ENCODE measurements at places on chromosomes 3 and 15.

GRCh38 chr15:77373441-77373840, 46.5 kb downstream of the PEAK1 start:
- DNase-seq: no peak

DNA sequence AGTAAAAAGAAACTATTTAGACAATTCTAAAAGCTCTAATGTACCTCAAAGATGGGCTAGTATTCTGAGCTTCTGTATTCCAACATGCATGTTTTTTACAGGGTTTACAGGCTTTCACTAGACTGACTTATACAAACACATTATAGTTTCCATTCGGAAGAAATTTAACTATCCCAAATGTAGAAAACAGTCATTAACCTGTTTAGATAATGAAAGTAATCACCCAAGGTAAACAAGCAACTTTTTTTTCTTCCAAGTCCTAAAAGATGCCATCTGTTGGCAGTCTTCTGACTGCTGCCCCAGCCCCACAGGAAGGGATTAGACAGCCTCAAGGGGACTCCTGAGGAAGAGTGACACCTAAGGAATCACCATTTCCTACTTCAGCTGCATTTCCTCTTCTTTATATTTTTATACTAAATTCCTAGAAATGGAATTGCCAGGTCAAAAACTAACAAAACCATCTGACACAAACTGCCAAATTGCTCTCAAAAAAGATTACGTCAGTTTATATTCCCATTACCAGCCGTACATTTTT, 25.5 kb downstream of the SIN3A start:
- DNase-seq: peak; percentile 37

DNA sequence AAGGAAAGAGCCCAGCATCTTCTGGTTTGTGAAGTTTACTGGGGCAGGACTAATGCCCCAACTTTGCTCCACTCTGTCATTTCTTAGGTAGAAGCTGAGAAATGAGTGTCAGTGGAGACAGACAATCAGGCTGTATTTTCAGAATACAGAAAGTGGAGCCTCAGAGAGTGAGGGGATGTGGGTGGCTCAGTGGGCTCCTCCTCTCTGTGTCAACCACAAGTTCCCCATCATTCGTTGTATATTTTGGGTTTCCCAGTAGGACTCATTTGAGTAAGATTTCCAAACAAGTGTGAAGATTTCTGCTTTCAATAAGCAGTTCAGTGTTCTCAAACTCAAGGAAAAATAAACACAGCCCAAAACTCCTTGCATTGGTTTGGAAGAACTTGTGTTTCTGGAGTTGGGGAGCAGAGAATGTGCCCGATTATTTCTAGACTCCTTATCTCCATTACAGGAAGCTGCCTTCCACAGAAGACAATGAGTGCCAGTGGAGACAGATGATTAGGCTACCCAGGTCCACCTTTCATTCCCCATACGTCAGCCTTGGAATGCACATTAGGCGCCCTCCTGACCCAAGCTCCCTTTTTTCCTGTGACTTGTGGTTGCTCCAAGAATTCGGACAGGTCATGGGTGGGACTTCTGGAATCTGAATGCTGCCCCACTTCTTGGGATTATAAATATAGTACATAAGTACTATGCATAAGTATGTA, 792.1 kb upstream of the LMCD1 start:
- no peak for DNase-seq

- no peak for DNase-seq
Measured at GRCh38 chr3:122299872-122300460, 25.1 kb upstream of the CSTA start.

GRCh38 chr3:172673210-172673679, 37.6 kb downstream of the NCEH1 start:
- no peak for DNase-seq

DNA sequence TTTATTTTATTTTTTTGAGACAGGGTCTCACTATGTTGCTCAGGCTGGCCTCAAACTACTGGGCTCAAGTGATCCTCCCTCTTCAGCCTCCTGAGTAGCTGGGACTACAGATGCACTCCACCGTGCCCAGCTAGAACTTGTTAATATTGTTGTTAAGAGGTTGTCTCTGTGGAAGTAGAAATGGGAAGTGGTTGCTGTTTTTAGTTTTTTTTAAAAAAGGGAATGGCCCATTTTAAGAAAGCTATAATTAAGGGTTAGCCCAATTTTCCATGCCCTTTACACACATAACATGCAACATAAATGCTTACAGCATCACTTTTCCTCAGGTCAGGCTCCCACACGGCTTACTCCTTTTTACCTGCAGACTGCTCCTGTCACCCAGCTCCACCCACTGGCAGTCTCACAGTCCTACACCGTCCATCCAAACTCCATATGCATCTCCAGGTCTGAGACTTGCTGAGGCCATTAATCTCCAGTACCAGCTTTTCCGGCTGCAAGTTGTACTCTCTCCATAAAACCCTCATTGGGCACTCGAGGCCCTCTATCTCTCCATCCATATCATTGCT, 19.8 kb downstream of the MORC1 start:
- DNase-seq: no peak

- DNase-seq: no peak
Measured at GRCh38 chr3:105197863-105198262, 168.8 kb upstream of the ALCAM start.

- DNase-seq: no peak
Measured at GRCh38 chr3:8952130-8952529, 11.1 kb downstream of the RAD18 start.

GRCh38 chr15:59618406-59618805, 6.8 kb downstream of the GCNT3 start:
- no peak for DNase-seq

- DNase-seq: no peak
Measured at GRCh38 chr3:139199421-139200010, 144.3 kb upstream of the MRPS22 start.

DNA sequence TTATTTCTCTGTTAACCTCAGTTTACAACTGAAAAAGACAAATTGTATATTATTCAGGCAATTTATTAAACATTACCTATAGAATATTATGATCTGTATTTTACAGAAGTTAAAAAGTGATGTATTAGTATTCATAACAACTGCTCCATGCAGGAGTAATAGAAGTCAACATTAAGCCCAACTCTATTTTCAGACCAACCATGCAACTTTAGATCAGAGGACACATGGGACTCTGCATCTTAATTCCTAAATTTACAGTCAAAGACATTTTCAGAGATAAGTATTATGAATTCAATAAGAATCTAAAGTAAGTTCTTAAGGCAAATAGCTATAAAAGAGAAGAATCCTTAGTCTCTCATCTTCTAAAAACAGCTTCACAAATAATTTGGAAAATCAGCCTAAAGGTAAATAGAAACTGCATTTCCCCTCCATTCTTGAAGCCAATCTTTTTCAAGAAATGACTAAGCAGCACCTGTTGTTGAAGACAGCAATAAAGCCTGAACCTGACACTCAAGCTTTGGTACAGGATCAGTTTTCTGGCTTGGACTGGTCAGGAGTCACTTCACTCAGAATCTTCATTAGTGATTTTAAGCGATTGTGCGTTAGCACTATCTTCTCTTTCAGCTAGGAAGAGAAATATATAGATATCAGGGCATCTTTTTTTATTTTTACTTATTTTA, 23.0 kb downstream of the OIP5 start:
- no peak for DNase-seq

DNA sequence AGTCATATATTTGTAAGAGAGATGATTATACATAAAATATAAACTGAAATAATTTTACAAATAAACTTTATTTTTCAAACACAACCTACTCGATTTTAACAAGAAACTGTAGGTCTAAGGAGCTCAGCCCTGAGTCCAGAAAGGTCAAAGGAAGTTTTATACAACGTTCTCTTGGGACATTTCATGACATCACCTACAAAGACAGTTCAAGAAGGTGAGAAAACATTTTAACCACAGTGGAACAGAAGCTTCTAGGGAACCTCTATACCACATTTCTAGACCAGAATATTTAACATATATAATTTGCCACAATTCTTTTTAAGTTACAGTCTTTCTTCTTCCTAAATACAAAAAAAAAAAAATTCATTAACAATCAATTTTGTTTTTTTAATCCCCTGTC, 40.1 kb downstream of the CBLB start:
- no peak for DNase-seq

GRCh38 chr3:160771811-160772459, 15.9 kb downstream of the PPM1L start:
- DNase-seq: no peak

DNA sequence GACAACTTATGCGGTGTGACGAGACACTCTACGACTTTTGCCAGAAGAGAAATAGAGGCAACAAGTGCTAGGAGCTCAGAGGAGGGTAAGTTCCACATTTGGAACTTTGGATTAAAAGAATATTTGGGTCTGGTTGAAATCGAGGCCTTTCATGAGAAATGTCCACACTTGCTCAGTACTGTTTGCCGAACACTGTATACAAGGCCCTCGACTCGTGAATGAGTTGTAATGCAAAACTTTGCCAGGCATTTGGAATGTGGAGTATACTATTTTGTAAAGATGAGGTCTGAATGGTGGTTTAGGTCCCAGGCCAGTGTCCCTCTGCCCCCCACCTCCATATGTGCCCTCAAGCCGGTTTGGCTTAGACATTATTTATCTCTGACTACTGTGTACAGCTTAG, 73.9 kb downstream of the IGF1R start:
- DNase-seq: no peak

DNA sequence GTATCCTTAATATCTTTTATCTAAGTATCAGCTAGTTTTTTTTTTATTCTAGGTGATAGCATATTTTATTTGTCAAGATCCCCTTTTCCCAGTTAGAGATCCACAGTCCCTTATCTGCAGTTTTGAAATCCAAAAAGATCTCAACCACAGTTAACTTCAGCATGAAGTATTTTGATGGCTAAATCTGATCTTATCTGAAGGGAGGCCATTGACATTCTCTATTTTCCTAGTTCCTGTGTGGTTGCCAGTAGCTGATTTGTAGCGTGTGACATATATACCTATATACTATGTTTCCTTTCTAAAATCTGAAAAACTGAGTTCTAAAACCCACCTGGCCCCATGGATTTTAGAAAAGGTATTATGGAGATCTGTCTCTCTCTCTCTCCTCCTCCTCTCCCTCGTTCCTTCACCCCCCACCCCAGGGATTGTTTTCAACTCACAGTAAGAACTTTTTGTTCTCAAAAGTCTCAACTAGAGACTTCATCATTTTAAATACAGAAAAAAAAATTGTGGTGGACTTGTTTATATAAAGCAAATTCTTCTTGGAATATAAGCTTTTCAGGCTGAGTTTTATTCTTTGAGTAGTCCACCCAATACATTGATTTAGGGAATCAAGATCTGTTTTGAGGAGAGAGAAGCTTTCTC, 12.3 kb downstream of the TCF12 start:
- DNase-seq: no peak

GRCh38 chr15:66701422-66702034, 508 bp upstream of the SMAD6 start:
- no peak for DNase-seq

DNA sequence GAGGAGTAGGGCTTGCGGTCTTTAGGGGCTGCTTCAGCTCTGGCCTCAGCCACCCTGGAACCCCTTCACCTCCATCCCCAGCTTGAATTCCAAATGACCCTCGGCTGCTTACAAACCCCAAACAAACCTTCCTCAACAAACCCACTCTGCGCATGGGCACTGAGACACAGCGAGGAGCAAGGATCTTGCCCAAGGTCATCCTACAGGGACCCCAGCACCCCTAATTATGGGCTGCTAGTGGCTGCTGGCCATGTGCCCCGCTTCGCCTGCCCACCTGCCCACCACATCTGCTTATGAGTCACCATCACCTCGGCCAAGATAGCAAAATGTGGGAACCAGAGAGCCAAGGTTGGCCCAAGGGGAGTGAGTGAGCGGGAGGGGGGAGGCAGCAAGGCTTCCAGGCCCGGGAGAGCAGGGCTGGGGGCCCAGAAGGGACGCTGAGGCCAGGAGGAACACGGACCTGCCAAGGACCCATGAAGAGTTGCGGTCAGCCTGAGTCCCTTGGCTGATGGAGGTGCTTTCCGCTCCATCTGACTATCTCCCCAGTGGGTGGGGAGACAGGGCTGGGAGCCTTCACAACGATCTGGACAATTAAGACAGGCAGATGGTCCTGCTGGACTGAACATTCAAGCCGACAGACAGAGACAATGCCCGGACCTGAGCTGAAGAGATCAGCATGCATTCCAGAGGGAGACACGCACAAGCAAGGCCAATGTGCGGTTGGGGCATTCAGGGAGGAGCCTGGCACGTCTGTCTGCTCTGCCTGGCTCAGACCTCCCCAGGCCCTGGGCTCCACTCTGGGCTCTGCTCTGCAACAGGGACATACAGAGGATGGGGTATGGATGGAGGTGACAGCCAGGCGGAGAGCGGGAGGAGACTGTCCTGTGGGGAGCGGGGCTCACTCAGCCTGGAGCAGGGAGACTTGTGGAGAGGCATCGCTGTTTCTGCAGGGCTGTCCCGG, 10.8 kb upstream of the GRIP2 start:
- DNase-seq: no peak

DNA sequence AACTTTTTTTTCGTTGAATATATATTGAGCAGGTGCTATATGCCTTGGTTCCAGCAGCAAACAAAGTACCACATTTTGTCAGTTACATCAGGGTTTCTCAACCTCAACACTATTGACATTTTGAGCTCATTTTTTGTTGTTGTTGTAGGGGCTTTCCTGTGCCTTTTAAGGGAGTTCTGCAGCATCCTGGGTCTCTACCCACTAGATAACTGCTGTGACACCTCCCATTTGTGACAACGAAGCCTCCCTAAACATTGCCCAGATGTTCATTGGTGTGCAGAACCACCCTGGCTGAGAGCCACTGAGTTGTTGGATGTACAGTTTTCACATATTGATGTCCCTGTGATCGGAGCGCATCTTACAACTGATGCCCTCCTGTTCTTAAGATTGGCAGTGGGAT, 382.6 kb downstream of the PTPRG start:
- DNase-seq: no peak

- no peak for DNase-seq
Measured at GRCh38 chr3:177250151-177250550, 52.9 kb upstream of the TBL1XR1 start.

DNA sequence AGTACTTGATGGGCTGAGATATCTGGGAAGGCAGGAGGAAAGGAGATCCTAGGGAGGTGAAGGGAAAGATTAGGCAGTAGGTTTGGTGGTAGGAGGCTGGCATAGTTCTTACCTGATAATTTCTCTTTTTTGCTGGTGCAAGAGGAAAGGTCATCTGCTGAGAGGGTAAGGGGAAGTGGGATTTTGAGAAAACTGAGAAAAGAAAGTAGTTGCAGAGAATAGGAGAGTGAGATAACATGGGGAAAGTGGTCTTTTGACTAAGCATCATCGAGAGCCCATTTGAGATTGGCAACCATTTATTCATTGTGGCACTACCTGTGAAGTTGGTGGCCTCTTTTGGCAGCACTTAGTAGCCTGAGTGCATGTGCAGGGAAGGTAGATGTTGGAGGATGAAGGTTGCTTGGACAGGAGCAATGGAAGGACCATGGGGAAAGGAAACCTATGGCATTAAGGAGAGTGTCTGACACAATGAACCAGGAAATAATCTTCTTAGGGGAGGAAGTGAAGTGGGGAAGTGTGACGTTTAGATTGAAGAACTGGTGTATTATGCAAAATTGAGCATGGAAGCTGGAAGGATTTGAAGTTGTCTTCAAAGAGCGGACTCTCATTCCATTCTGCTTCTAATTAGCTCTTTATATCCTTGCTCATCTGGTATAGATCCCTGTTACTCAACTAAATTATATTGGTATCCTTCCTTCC, 21.9 kb upstream of the USP13 start:
- DNase-seq: no peak

- no peak for DNase-seq
Measured at GRCh38 chr3:176799675-176800074, 397.6 kb downstream of the TBL1XR1 start.

Measured in D721Med (cell line).